ENCODE measurements at places on chromosomes 2 and 18. TPM values are rescaled to one million over a fixed set of nuclear protein-coding genes. Genes with fewer than 3 reads are reported as not detected.
A peak's percentile ranks its signal among the peaks of the same experiment; 100 is the strongest.

Gene NPPC
- total RNA-seq, result not detected

DNA sequence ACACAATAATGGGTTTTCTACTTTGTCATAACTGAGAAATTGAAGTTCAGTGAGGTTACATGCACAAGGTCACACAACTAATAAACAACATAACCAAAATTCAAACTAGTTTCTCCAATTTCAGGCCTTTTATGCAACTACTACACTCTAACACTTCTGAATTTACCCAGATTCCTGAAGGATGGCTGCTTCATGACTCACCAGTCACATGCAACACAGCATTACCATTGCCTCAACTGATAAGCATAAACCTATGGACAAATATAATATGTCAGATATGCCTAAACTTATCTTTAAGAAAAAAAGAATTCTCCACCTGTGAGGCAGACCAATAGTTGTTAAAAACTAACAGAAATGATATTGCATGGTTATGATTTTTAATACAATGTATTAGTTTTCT is 586.5 kb upstream of the SLC8A1 start:
- peak; percentile 15 for DNase-seq

Gene ANKRD62
- total RNA-seq, result not detected

GRCh38 chr18:13003466-13003896 is 12.3 kb downstream of the CEP192 start:
- peak; percentile 32 for DNase-seq

- DNase-seq, result no peak
Observed at GRCh38 chr2:46226620-46227019, 70.6 kb upstream of the EPAS1 start.

DNA sequence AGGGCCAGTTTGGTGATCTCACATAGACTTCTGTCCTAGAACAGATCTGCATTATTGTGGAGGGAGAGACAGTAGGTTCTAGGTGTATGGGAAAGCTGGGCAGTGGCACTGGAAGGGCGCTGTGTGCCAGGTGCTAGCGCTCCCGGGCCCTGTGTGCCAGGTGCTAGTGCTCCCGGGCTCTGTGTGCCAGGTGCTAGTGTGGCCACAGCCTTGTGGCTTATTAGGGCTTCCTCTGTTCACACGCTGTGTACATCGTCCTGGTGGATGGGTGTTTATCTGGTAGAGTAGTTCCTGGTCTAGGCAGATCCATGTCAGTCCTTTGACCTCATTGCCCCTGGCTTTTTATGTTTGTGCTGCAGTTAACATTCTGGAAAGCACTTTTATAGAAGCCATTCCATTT is 263.4 kb downstream of the AGAP1 start:
- DNase-seq, result no peak

Gene CHRNA1
- total RNA-seq, result not detected

Gene FBXO48
- 0.91 TPM for total RNA-seq

DNA sequence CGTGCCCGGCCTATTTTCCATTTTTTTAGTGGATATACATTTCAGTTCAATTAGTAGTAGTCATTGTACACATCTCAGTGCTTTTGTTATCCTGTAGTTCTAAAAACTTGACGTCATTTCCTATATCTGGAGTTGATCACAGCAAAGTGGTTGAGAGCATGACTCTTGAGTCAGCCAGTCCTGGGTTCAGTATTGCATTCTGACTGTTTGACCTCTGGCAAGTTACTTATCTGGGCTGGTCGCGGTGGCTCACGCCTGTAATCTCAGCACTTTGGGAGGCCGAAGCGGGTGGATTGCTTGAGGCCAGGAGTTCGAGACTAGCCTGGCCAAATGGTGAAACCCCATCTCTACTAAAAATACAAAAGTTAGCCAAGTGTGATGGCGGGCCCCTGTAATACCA is 50.4 kb upstream of the PPM1B start:
- no peak for DNase-seq

DNA sequence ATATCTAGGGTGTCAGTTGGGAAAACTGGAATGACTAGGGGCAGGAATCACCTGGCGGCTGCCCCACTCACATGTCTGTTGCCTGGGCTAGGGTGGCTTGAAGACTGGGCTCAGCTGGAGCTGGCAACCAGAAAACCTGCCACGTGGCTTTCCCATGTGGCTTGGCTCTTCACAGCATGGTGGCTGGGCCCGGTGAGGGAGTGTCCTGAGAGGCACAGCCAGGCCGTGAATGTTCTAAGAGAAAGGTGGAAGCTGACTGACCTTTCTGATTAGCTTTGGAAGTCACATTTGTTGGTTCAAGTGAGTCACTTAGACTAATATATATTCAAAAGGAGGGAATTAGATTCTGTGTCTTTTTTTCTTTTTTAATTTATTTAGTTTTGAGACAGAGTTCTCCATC is 22.7 kb downstream of the SP5 start:
- peak; percentile 15 for DNase-seq

DNA sequence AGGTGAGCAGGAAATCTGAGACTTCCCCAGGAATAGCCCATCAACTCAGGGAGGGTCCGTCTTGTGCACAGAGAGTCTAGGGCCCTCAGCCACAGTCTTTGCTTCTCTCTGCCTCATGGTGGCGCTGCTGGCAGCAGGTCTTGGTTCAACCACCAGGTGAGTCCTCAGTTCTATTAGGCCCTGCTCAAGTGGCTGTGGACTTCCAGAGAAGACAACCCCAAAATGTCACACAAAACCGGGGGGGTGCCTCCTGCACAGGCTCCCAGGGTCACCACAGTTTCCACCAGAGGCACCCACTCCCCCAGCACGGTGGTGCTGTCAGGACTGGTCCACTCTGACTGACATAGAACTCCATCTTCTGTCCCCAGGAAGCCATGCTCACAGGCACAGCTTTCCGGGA is 2.4 kb upstream of the CHRNG start:
- DNase-seq, result no peak

Gene ANKRD30BL
- not detected for total RNA-seq

GRCh38 chr18:5103286-5103685 is 93.8 kb downstream of the AKAIN1 start:
- no peak for DNase-seq

DNA sequence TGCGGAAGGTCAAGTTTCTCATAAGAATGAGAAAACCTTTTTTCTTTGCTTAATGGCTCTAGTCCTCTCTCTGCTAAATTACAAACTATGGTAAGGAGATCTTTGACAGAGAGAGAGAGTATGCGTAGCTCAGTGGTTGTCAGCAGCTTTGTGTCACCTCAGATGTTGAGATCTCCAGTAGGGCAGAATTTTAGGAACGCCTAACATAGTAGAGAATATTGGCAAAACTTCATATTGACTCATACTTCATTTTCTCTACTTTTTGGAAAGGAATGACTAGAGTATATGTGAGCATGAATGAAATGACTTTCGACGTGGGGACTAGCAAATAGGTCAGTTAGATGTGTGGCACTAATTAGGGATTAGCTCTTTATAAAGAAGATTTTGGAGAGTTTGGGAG is 64.0 kb downstream of the WDR7 start:
- no peak for DNase-seq

Gene OTOS
- total RNA-seq, result not detected

DNA sequence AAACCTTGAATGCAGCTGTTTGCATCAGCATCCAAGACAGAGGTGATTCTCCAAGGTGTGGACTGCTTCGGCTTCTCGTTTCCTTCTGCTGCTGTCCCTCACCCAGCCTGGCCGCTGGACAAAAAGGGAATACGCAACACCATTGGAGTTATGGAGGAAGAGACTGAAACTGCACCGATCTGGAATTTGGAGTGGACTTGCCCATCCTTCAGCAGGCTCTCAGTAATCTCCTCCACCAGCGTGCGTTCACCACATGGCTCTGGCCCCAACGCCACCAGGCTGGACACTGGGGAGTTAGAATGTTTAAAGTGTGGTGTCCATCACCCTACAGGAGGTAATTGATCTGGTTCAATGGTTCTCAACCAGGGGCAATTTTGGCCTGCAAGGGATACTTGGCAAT is 41.4 kb upstream of the ID2 start:
- DNase-seq, result no peak

DNA sequence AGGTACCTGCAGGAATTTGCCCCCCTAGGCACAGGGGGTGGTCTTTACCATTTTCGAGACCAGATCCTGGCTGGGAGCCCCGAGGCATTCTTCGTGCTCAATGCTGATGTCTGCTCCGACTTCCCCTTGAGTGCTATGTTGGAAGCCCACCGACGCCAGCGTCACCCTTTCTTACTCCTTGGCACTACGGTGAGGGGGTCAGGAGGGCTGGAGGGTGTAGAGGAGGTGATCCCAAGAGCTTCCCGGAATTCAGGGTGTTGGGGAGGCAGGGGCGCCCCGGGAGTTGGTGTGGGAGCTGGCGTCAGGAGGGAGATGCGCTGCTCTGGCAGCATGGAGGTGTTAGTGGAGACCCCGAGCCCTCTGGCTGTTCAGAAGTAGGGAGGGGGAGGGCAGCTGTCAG is 3.2 kb downstream of the GMPPA start:
- no peak for DNase-seq

Gene PRSS56
- total RNA-seq, result not detected

DNA sequence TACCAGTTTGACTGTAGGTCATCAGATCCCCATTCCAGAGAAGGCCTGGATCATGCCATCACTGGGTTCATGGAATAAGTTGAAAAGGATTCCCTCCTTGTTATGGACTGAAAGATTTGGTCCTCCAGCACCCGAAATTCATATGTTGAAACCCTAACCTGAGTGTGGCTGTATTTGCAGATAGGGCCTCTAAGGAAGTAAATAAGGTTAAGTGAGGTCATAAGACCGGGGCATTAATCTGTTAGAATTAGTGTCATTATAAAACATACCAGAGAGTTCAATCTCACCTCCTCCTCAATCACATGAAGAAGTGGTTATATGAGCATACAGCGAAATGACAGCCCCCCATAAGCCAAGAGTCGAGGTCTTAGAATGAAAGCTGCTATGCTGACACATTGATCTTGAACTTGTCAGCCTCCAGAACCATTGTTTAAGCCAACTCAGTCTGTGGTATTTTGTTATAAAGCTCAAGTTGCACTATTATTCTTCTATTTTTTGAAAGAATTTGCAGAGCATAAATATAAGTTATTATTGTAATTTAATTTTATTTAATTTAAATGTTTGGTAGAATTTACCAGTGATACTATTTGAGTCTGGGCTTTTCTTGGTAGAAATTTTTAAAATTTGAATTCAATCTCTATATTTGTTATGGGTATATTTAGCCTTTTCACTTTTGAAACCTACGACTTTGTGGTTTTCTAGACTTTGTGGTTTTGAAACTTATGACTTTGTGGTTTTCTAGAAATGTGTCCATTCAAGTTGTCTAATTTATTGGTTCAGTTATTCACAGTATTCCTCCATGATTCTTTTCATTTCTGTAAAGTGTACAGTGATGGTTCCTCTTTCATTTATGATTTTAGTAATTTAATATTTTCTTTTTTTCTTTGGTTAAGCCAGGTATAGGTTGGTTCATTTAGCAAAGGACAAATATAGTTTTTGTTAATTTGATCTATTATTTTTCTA is 1206.7 kb upstream of the CDH2 start:
- peak; percentile 66 for DNase-seq

Measured in M059J (cell line).